ENCODE measurements at places on chromosomes 1 and 21.

- DNase-seq = no peak
Measured at GRCh38 chr1:26570287-26570686, 40.7 kb downstream of the RPS6KA1 start.

DNA sequence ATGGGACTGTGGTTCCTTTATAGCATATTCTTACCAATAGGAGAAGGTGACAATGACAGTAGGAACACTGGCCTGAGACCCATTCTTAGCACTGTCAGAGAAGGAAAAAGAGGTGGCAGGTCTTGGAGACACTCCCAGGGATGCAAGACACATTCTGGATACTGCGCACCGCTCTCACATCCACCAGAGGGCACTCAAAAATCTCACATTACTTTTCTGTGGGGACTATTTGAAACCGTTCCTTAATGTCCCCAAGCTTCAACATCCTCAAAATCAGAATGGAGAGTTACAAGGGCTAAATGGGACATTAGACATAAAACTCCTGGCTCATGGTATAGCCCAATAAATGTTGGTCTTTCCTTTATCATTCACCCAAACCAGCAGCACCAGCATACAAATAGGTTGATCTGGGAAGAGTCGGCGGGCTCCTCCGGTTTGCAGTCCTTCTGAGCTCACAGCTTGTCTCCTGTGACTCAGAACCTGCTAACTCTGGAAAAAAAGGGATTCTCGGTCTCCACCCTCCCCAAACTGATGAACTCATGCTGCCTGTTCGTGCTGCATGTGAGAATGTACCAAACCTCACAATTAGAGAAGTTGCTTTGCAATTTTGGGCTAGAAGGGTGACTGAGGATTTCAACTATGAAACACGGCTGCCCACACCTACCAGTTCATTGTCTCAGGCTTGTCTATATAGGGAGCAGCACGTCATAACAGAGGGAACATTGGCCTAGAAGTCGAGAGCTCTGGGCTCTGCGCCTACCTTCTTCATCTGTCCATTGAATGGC lies 40.2 kb downstream of the IL12RB2 start:
- no peak for DNase-seq

DNA sequence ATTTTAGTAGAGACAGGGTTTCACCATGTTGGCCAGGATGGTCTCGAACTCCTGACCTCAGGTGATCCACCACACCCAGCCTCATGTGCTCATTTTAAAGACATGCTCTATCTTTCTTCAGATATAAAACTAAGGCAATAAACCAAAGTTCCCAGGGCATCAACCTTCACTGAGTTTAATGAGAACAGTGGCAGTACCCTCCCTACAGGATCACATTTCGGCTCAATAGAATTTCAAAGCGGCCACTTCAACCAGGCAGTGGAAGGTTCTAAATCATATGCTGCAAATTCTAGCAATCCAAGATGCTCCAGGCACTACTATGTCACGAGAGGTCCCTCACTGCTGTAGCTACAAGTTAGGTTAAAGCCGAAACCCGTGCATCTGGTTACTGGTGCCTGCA lies 45.5 kb downstream of the PARP1 start:
- DNase-seq = no peak

- no peak for DNase-seq
Measured at GRCh38 chr1:60425528-60425927, 352.0 kb upstream of the C1orf87 start.

DNA sequence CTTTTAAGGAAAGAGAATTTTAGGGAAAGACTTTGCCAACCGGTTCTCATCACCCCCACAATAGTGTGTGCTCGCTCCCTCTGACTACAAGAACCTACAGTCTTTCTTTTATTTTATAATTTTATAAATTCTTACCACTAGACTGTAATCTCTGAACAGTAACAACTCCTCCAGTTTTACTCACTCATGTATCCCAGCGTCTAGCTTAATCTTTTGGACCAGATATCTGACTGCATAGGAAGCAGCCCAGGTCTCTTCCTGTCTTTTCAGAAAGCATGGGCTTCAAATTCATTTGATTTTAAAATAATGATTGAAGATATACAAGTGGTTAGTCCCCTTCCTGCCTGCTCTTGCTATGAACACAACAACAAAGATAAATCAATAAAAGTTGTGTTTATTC lies 19.0 kb upstream of the DUSP10 start:
- DNase-seq = no peak

DNA sequence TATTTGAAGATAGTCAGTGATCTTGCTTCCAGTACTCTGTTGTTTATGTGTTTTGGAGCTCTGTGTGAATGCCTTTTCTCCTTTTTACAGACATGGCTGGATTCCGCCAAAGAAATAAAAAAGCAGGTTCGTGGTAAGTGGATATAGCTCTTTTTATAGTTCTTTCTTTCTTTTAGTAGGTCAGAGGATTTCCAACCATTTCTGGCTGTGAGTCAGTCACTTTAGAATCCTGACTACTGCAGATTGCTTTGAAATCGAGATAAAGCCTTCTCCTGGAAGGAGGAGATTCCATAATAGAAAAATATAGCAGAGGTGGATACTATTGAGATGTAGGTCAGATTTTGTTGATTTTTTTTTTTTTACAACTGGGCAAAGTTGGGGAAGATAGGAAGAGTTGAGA lies 97.4 kb downstream of the EPB41 start:
- no peak for DNase-seq

GRCh38 chr1:183365093-183365492 lies 53.1 kb downstream of the NMNAT2 start:
- DNase-seq = no peak

DNA sequence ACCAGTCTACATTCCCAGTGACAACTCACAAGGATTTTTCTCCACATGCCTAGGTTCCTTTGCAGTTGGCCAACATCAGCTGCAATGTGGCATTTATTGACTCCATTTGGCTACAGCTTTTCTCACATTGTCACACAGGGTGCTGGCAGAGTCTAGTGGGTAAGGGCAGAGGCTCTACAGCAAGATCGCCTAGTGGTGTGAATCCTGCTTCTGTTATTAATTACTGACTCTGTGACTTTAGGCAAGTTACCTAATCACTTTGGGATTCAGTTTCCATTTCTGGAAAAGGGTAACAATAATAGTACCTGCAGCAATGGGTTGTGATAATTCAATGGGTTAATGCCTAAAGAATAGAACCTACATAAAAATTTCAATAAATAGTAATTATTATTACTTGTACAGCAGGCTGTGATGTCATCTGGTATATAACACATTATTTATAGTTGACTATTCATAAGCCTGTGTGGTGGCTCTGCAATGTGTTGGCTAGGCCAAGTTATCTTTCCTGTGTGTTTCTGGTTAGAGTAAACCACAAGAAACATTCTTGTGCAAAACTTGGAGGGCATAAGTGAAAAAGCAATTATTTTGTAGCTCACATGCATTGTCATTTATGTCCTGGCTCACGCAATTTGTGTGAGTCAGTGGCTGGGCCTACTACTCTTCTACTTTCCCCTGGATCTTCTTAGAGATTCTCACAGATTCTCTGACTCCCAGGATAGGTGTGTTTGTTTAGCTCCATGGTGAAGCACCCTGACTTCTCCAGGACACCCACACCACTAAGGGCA lies 59.5 kb downstream of the PTGS2 start:
- no peak for DNase-seq

GRCh38 chr1:11617314-11617713 lies 36.9 kb downstream of the FBXO2 start:
- no peak for DNase-seq

All from stimulated activated CD4-positive, alpha-beta T cell treated with anti-CD3 and anti-CD28 coated beads, Interleukin-15, amount 100 ng/mL, for 1 hour (primary cell).